ENCODE measurements at places on chromosomes 1 and 21. TPM values are rescaled to one million over a fixed set of nuclear protein-coding genes. Genes with fewer than 3 reads are reported as not detected.

NBPF14 gene
- polyA plus RNA-seq = 51.6 TPM

SPRR2G gene
- polyA plus RNA-seq = not detected

NKAIN1 gene
- polyA plus RNA-seq = not detected

RNU1-4 gene
- 27.4 TPM for polyA plus RNA-seq

CGN gene
- polyA plus RNA-seq = not detected

TMEM222 gene
- 59.7 TPM for polyA plus RNA-seq

KCNE2 gene
- not detected for polyA plus RNA-seq

RUNX1 gene
- polyA plus RNA-seq = 14.5 TPM

C4BPA gene
- polyA plus RNA-seq = not detected

AMPD1 gene
- polyA plus RNA-seq = not detected

RAB3GAP2 gene
- 22.5 TPM for polyA plus RNA-seq

PDE4B gene
- 400 TPM for polyA plus RNA-seq

RHD gene
- 0.29 TPM for polyA plus RNA-seq

GBP6 gene
- polyA plus RNA-seq = not detected

Data from naive B cell (primary cell).